ENCODE measurements at places on chromosomes 2 and 18. TPM values are rescaled to one million over a fixed set of nuclear protein-coding genes. Genes with fewer than 3 reads are reported as not detected.
A peak's percentile ranks its signal among the peaks of the same experiment; 100 is the strongest.

GRCh38 chr2:62477573-62477972 lies 28.4 kb downstream of the TMEM17 start:
- peak; percentile 11 for DNase-seq

GRCh38 chr18:54206447-54206846 lies 18.0 kb downstream of the MBD2 start:
- no peak for DNase-seq

- DNase-seq, result no peak
These were observed 105.9 kb downstream of the ANKRD44 start for GRCh38 chr2:197204519-197205250.

DNA sequence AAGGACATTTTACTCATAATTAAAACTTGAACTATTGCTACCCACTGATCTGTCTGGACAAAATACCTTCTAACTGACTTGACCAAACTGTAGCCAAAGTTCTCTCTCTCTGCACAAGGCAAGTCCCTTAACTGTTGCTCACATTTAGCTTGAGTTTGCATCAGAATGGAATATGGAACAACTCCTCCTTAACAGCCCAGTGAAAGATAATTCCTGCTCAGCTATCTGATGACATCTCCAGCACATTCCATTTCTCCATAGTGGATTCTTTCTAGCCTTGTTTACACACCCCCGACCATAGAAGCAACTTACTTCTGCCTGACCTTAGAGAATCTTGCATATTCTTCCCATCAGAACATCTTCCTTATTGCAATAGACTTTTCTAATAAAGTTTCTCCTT lies 317.2 kb upstream of the CDH2 start:
- no peak for DNase-seq

Gene ALK
- total RNA-seq, result not detected

- DNase-seq, result no peak
These were observed 239.3 kb upstream of the CDH20 start for GRCh38 chr18:61093965-61094364.

Gene SPC25
- 6.4 TPM for total RNA-seq

Gene TMEM37
- total RNA-seq, result 0.51 TPM

DNA sequence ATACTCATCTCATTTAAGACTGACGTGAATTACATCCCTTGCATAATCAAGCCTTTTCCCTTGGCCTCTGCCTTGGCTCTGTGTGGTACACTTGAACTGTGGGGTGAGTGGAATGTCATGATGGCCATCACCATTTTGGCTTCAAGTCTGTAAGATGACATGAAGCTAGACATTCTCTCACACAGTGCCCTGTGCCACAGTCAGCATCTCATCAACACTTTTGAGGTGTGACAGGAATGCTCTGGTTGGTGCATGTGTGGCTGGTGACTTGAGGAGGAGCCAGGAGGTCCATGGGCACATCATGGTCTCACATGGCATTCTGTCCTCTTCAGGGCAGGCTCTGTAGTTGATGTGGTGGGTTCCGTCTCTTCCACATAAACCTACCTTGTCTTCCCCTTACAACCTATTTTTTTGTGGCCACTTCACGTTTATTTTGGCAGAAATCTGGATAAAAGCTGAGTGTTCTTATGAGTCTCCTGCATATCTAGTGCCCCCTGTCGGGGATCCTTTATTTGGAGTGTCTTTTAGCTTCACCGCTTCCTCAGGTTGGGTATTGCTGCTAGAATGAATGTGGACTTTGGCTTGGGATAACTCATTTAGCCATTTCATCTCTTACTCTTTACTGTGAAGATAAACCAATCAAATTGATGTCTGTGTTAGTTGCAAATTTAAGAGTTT lies 28.1 kb downstream of the MAP4K4 start:
- DNase-seq, result peak; percentile 49

DNA sequence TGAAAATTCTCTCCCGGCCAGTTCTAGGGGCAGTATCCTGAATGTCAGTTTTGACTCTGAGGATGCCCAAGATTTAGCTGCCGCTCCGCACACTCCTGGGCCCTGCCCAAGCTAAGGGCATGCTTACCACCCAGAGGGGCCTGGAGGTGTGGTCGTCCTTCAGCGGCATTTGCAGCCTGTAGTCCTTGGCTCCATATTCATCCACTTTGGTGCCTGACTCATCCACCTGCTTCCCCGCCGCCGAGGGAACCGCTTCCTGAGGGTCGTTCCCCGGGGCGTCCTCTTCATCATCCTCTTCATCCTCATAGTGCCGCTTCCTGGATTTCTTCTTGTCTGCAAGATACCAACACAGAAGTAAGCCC lies 577 bp downstream of the ERCC3 start:
- peak; percentile 28 for DNase-seq

All from dermis blood vessel endothelial cell (primary cell).